ENCODE measurements at places on chromosomes 1 and 21.

- no peak for DNase-seq
These were observed 1690.5 kb downstream of the KCNT2 start for GRCh38 chr1:194917769-194918168.

- DNase-seq = no peak
These were observed 216.9 kb upstream of the SAMSN1 start for GRCh38 chr21:14762734-14763694.

DNA sequence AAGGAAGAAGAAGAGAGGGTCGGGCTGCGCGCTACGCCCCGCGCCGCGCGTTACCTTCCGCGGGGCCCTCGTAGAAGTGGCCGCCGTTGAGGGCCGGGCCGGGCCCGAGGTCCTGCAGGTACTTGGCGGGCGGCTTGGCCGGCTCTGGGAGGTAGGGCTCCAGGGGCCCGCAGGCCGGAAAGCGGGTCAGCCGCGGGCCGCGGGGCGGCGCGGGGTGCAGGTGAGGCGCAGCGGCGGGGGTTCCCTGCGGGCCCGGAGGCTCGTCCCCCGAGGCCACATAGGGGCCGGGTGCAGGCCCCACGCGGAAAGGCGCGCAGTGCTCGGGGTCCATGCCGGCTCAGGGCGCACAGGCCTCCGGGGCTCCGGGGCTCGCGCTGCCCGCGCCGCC, 196 bp downstream of the ALX3 start:
- DNase-seq = no peak

DNA sequence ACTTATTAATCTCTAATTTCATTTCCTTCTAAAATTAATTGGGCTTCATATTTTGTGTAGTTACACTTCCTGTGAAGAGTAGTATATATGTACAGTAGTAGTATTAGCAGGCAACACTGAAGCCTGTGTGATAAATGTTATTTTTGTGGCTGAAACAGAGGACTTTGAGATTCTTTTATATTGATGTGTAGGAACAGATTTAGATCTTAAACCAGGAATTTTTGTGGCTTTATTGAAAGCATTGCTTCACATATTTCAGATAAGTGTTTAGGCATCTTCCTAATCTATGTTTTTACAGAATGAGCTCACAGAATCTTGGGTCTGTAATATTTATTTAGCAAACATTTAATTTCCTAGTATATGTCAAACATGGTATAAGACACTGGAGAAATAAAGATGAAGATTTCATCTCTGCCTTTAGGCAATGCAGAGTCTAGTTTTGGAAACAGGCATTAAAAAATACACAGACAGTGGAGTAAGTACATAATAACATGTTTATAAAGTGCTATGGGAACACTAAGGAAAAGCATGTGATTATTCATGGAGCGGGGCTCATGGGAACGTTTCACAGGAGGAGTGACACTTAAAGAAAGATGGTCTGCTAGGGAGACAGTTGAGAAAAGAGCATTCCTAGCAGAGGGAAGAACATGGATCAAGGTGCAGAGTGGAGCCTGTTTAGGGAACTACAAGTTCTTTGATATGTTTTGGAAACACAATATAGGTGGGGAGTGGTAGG, 52.7 kb downstream of the MIGA1 start:
- no peak for DNase-seq

GRCh38 chr1:110339407-110340206, 430 bp downstream of the RBM15 start:
- peak; percentile 50 for DNase-seq

DNA sequence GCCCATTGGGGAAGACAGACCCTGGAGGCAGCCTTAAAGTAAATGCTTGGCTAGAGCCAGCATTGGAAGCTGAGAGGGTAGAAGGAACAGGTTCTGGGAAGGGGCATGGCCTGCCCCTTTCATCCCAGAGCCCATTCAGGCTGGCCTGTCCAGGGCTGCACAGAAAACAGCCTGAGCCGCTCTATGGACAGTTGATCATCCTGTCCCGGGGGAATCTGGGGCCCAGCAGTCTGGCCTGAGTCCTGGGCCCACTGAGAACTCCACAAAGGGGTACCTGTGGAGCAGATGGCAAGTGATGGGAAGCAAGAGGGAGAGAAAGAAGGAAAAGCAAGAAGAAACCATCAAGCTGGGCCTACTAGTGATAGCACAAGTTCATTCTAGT, 13.2 kb downstream of the TMEM81 start:
- DNase-seq = no peak

GRCh38 chr1:172608098-172608601, 50.8 kb upstream of the FASLG start:
- no peak for DNase-seq

GRCh38 chr1:240646571-240647240, 34.8 kb upstream of the GREM2 start:
- no peak for DNase-seq

DNA sequence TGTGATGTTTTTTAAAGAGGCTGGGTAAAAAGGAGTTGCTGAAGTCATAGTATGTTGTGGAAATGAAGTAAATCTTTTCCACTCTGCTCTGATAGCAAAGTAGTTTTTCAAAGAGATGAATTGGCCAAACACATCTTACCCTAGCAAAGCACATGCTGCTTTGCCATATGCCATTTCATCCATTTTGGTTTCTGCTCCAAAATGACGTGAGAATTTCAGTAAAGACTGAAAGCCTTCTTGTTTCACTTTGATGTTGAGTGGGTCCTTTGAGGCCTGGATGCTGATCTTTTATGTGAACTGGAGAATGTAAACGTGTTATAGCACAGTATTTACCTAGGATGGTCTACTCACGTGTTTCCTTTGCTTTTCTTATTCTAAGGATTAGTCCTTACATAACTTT, 73.3 kb upstream of the PGD start:
- DNase-seq = no peak

All from HAP-1 (cell line).